Esophagus squamous epithelium (tissue), 5 donors: ENCODE measurements at places on chromosomes 12 and 14. TPM values are rescaled to one million over a fixed set of nuclear protein-coding genes. Genes with fewer than 3 reads are reported as not detected.

- no peak for DNase-seq
These were observed 73.1 kb downstream of the DAD1 start for GRCh38 chr14:22515929-22516328.

GRCh38 chr14:67679006-67679405, 4.6 kb upstream of the VTI1B start:
- DNase-seq: no peak

- DNase-seq: no peak
These were observed 15.7 kb downstream of the RTL1 start for GRCh38 chr14:100887728-100888335.

RHOJ gene
- 0.73 TPM for total RNA-seq

SLC24A4 gene
- 0.38 TPM for total RNA-seq

GRCh38 chr12:132651444-132652100, 33.0 kb downstream of the P2RX2 start:
- DNase-seq: no peak

DNA sequence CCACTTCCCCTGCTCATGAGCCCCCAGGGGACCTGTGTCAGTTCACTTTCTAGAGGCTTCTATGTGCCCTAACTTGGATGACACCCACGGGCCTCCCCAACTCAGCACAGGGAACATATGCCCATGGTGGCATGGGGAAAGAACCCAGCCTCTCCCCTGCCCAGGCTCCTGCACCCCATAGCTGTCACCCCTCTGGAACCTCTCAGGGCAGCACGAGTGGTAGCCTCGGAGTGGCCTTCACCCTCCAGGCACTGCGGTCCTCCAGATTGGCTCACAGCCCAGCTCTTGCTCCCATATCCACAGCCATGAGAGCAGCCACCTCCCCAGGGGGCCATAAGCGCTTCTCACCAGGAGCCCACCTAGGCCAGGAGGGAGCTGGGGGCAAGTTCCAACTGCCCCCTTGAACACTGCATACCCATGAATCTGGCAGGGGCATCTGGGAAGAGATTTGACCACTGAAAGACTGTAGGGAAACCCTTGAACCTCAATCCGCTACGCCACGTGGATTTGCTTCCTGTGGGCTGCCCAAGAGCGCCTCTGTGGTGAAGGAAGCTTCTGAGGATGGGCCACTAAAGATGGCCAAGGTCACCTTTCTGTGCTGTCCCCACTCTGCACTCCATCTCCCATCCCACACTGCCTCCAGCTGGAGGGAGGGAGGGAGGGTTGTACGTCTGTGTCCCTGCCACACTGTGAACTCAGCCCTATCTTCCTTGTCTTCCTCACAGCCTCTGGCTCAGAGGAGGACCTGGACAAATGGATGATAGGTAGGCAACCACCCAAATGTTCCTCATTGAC, 11.9 kb downstream of the PLD4 start:
- no peak for DNase-seq

CTDSP2 gene
- 120 TPM for total RNA-seq

RNU6-7 gene
- not detected for total RNA-seq

CDK2 gene
- total RNA-seq: 13.9 TPM

- no peak for DNase-seq
These were observed 14.5 kb upstream of the PSMD9 start for GRCh38 chr12:121874071-121874470.

GRCh38 chr12:7113389-7113871, 4.4 kb upstream of the C1RL start:
- no peak for DNase-seq

ASIC1 gene
- 1.7 TPM for total RNA-seq

RGS6 gene
- total RNA-seq: not detected

IGF1 gene
- total RNA-seq: 8.8 TPM

GRCh38 chr12:27821259-27821973, 41.4 kb upstream of the MANSC4 start:
- DNase-seq: no peak

DNA sequence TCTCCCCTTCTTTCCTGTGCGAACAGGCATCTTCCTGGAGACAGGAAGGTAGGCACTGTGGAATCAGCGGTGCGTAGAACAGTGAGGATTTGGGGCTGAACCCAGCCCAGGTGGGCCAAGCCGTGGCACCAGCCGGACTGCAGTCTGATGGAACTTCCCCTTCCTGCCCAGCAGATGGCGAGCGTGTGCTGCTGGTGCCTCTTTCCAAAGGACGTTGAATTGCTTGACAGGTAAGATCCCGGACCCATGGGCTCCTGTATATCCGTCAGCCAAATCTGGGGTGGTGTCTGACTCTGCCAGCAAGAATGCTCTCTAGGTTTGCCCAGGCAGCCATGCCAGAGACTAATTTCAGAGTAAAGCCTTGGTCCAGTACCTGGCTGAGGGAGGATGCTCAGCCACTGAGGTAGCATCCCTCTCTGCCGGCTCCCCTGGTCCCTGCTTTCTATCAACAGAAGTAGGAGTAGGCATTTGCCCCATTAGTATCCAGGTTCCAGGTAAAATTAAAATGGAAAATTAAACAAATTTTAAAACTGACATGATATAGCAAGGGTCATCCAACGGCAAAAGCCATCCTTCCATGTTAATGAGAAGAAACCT, 21.1 kb upstream of the KCNA5 start:
- no peak for DNase-seq

KRT3 gene
- total RNA-seq: 1.6 TPM

PAPLN gene
- 2.9 TPM for total RNA-seq

MLEC gene
- 34.3 TPM for total RNA-seq

SSTR1 gene
- total RNA-seq: 0.19 TPM

SERPINA12 gene
- total RNA-seq: not detected

GRCh38 chr14:54564868-54565784, 1.8 kb upstream of the SAMD4A start:
- peak; percentile 13 for DNase-seq

- DNase-seq: no peak
These were observed 209.2 kb upstream of the LHX5 start for GRCh38 chr12:113680868-113681267.
